ENCODE measurements at places on chromosomes 1 and 21.

DNA sequence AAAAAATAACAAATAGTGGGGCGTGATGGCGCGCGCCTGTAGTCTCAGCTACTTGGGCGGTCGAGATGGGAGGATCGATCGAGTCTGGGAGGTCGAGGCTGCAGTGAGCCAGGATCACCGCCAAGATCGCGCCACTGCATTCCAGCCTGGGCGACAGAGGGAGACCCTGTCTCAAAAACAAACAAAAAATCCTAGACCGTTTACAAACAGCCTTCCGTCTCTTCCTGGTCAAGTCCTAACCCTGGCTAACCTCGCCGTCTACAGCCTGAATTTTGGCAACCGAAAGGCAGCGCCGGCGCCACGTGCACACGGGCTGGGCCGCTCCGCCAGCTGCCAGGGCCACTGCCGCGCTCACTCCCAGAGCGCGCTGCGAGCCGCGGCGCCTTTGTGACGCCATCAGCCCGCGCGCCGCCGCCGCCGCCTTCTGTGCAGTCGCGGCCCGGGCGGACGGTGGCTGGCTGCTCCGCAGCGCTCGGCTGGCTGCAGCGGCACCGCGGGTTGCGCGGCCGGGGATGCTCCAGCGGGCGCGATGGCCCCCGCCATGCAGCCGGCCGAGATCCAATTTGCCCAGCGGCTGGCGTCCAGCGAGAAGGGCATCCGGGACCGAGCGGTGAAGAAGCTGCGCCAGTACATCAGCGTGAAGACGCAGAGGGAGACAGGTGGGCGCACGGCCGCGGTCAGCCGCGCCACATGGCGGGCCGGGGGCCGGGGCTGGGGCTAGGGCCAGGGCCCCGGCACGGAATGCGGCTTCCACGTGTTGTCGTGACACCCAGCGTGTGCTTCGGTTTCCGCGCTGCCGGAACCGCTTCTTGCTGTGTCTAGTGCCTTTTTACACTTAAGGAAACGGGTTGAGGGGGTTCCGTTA lies at the start of the genes HSF2BP and RRP1B:
Gene HSF2BP (minus strand): TSS at position 353 of the 865 bp plus-strand sequence. CDS start 1,392 bp downstream, outside the sequence.
Gene RRP1B (plus strand): TSS at position 425 of the 865 bp plus-strand sequence. CDS start 105 bp downstream, at position 530.
- DNase-seq, result peak; percentile 73

GRCh38 chr1:91555821-91556531 lies 55.3 kb downstream of the CDC7 start:
- peak; percentile 62 for DNase-seq

DNA sequence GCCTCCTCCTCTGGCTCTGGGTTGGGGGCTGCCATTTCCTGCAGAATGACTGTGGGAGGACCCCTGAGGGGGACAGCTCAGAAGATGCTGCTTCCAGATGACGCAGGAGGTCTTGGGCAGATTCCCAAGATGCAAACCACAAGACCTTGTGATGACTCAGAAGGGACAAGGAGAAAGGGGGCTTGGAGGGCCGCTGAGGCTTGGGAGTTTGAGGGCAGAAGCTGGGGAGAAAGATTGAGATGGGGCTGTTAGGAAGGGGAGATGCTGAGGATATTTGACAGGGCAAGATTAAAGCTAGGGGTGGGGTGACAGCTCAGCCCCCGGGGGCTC lies 7.5 kb downstream of the PTPRU start:
- DNase-seq, result no peak

- no peak for DNase-seq
Observed at GRCh38 chr1:209689477-209689876, 14.3 kb downstream of the G0S2 start.

DNA sequence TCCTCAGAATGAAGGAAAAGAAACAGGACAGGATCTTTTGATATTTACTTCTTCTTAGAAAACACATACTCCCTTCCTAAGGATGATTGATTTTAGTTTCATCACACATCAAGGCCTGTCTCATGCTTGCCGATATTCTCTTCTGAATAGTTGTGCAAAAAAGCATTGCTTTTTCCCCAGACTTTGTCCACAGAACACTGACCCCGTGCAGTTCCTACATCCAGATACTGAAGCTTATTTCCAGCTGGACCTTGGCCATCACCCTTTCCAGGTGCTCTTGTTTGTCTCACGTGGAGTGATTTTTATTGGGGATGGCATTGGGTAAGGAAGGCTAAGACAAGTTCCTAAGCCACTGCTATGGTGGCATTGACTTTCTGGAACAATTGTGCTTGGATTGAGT lies 197.3 kb upstream of the HOOK1 start:
- no peak for DNase-seq

- peak; percentile 3 for DNase-seq
Observed at GRCh38 chr1:226763905-226764264, 24.8 kb upstream of the ITPKB start.
